Kidney (tissue), 22 donors: ENCODE measurements at places on chromosomes 2 and 18. TPM values are rescaled to one million over a fixed set of nuclear protein-coding genes. Genes with fewer than 3 reads are reported as not detected.

DNA sequence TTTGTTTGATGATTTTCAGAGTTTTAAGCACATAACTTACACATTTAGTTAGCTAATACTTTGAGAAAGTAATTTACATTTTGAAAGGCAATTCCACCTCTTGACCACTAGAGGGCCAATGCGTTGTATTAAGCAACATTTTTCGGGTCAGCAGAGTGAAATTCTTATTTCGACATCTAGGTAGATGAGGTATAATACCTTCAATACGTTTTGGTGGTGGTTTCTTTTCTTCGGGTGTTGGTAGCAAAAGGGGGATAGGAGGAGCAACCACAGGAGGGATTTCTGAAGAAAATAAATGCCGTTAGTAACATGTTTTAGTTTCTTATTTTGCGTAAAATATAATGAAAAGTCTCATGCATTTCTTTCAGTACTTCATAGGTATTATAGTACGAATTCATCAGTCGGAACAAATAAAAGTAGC is 106.3 kb downstream of the TTN start:
- no peaks in the 10 kb centered on the region for H3K4me1 ChIP-seq
- no peaks in the 10 kb centered on the region for H3K27me3 ChIP-seq
- DNase-seq, result no peak
- no peaks in the 10 kb centered on the region for H3K36me3 ChIP-seq

GRCh38 chr18:31244771-31245394 is 73.1 kb upstream of the DSG1 start:
- H3K27ac ChIP-seq, result peak overlapping the region; percentile 9
- no peaks in the 10 kb centered on the region for H3K27me3 ChIP-seq
- no peak overlapping the region for H3K4me3 ChIP-seq

DNA sequence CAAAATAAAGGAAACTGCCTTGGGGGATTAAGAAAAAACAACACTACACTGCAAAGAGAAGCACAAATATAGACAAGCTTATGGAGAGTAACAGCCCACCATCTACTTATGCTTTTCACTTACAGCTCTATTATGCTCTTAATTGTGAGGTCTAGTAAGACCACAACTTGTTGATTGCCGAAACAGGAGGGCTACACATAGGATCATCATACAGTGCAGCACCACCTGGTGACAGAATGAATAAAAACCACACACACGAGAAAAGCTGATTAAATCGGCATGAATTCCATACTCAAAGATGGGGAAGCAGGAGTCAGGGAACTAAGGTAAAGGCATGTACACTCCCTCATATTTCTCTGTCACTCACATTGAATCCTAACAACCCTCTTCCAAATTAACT is 259.2 kb downstream of the IKZF2 start:
- H3K36me3 ChIP-seq, result no peaks in the 10 kb centered on the region
- H3K27ac ChIP-seq, result no peak overlapping the region
- no peaks in the 10 kb centered on the region for H3K4me1 ChIP-seq

- no peak overlapping the region for H3K4me3 ChIP-seq
- H3K27me3 ChIP-seq, result peaks cover 7% of the 10 kb centered on the region
- no peak overlapping the region for H3K27ac ChIP-seq
- no peaks in the 10 kb centered on the region for H3K36me3 ChIP-seq
These were observed 171.2 kb upstream of the GLI2 start for GRCh38 chr2:120564213-120565094.

DNA sequence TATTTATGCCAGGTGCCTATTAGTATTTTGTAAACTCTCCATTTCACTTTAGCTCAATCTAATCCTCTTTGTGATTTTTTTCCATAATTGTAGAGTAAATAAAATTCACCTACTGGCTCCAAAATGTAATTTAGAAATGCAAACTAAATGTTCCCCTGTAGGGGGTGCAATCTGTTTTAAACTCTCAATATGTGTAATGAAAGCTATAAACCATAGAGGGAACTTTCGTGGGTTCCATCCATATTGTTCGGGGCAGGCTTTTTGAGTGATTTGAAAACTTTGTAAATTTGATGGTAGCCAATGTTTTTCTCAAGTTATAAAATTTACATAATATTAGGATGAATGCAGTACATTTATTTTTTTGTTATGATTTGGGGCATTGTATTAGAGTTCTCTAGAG is 49.4 kb downstream of the TSPYL6 start:
- no peak overlapping the region for H3K4me3 ChIP-seq
- no peaks in the 10 kb centered on the region for H3K36me3 ChIP-seq
- no peaks in the 10 kb centered on the region for H3K27me3 ChIP-seq

The PPP4R1 gene
- 23.9 TPM for polyA plus RNA-seq

The HOXD11 gene
- 5.8 TPM for polyA plus RNA-seq

The FABP1 gene
- polyA plus RNA-seq, result 1,596 TPM

The INHBB gene
- polyA plus RNA-seq, result 0.49 TPM

DNA sequence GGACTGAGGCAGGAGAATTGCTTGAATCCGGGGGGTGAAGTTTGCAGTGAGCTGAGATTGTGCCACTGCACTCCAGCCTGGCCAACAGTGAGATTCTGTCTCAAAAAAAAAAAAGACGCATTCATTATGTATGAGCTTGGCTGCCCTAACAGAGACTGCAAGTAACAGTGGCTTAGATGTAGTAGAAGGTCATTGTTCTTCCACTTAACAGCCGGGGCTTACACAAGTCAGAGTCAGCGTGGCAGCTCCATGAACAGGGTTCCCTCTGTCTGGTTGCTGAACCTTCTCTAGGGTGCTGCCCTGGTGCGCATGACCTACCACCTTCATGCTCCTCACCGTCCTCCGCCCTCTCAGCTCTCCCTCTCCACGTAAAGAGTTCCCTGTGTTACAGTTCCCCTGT is 49.1 kb upstream of the IGFBP2 start:
- no peaks in the 10 kb centered on the region for H3K36me3 ChIP-seq
- H3K4me1 ChIP-seq, result no peaks in the 10 kb centered on the region
- no peak for DNase-seq
- no peak overlapping the region for H3K27ac ChIP-seq

- H3K4me1 ChIP-seq, result peaks cover 13% of the 10 kb centered on the region
- peak overlapping the region; percentile 97 for H3K4me3 ChIP-seq
- no peaks in the 10 kb centered on the region for H3K36me3 ChIP-seq
- H3K27ac ChIP-seq, result peak overlapping the region; percentile 87
- peak; percentile 61 for DNase-seq
These were observed 472 bp downstream of the CNOT11 start for GRCh38 chr2:101253013-101253702.

DNA sequence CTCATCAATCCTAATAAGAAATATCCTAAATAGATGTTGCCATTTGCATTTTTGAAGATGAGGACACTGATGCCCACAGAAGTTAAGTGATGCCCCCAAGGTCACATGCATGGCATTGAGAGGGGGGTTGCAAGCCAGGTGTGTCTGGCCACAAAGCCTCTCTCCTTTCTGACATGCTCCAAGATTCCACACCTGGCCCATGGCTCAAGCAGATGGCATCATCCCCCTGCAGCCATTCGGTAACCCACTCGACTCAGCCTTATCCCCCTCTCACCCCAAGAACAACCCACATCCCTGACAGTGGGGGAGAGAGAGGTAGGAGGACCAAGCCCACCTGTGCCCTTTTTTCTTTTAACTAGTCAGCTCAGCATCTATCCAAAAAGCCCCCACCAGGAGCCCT is 16.5 kb upstream of the TEX51 start:
- no peak overlapping the region for H3K27ac ChIP-seq
- no peaks in the 10 kb centered on the region for H3K27me3 ChIP-seq
- no peak for DNase-seq
- peaks cover 12% of the 10 kb centered on the region for H3K4me1 ChIP-seq
- no peak overlapping the region for H3K4me3 ChIP-seq

The CAPN14 gene
- 0.22 TPM for polyA plus RNA-seq

DNA sequence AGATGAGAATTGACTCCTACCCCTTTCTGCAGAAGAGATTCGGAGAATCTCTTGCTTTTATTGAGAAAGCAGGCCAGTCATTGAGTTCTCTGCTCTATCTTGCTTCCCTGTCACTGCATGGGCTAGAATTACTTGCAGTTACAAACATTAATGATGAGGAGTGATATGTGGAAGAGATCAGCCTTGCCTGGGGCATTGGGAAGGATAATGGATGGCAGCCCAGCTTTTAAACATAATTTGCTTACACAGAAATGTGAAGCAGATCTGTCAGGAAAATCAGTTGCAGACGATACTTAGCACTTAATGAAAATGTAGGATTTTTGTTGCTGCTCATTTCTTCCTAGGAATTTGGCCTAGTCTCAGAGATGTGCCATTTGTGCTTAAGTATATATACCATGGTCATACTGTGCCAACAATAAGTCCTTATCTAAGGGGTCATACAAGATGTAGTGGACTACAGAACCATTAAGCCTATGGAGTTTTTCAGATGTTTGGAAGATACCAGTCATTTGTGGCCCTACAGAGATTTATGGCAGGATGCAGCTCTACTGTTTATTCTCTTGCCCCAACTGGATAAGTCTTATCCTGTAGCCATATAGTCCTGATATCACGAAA is 92.7 kb downstream of the XRCC5 start:
- peaks cover 28% of the 10 kb centered on the region for H3K36me3 ChIP-seq
- no peak overlapping the region for H3K4me3 ChIP-seq
- no peak for DNase-seq
- H3K27me3 ChIP-seq, result no peaks in the 10 kb centered on the region
- H3K4me1 ChIP-seq, result peaks cover 3% of the 10 kb centered on the region

The CAD gene
- 8.8 TPM for polyA plus RNA-seq

The CCDC141 gene
- not detected for polyA plus RNA-seq

DNA sequence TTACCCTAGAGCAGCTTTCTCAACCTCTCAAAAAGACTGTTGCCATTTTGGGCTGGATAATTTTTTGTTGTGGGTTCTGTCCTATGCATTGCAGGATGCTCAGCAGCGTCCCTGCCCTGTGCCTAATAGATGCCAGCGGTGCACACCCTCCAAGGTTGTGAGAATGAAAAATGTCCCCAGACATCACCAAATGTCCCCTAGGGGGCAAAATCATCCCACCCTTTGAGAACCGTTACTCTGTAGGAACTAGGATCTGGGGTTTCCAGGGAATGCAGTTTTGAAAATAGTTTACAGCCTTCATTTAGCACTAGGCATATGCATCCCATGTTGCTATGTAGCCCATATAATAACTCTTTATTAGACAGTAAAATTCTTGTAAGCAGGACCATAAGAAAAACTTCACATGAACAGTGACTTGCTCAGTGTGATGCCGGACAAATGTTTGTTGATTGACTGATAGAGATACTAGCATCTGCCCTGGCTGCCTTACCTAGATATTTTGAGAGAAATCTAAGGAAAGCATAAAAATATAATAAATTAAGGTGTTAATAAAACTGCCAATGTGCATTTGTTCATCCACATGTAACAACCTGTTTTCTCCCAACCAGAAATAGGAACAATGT is 79.2 kb upstream of the EPC2 start:
- H3K4me1 ChIP-seq, result no peaks in the 10 kb centered on the region
- no peak overlapping the region for H3K4me3 ChIP-seq
- no peaks in the 10 kb centered on the region for H3K27me3 ChIP-seq
- DNase-seq, result no peak
- H3K27ac ChIP-seq, result no peak overlapping the region

The ASB18 gene
- not detected for polyA plus RNA-seq
